A549 treated with DMSO at 1 μM for 4 hours (cell line): ENCODE measurements at places on chromosomes 5 and 9. TPM values are rescaled to one million over a fixed set of nuclear protein-coding genes. Genes with fewer than 3 reads are reported as not detected.

Gene TEX48
- not detected in 5 replicates for total RNA-seq

Gene SH2D3C
- total RNA-seq: 0.07 to 0.17 TPM (median 0.16 TPM) in 4 of 5 replicates, not detected in the other

Gene TUSC1
- total RNA-seq: 3.8 to 8.6 TPM (median 7.6 TPM) in 5 replicates

Gene FOXD4L4
- total RNA-seq: 0.07 to 0.10 TPM (median 0.08 TPM) in 3 of 5 replicates, not detected in the others

Gene GABRA1
- not detected in 5 replicates for total RNA-seq

Gene ZFP37
- 1.3 to 1.9 TPM (median 1.8 TPM) in 5 replicates for total RNA-seq

Gene PHF24
- 0.07 to 0.18 TPM (median 0.17 TPM) in 5 replicates for total RNA-seq

Gene TPM2
- total RNA-seq: 576 to 636 TPM (median 626 TPM) in 5 replicates

Gene SRD5A1
- total RNA-seq: 14.3 to 30.0 TPM (median 28.6 TPM) in 5 replicates
